ENCODE measurements at places on chromosomes 2 and 18.
A peak's percentile ranks its signal among the peaks of the same experiment; 100 is the strongest.

GRCh38 chr18:39415471-39415870 is 1849.9 kb upstream of the CELF4 start:
- DNase-seq = no peak

- no peak for DNase-seq
Measured at GRCh38 chr2:8593243-8593642, 88.6 kb upstream of the ID2 start.

DNA sequence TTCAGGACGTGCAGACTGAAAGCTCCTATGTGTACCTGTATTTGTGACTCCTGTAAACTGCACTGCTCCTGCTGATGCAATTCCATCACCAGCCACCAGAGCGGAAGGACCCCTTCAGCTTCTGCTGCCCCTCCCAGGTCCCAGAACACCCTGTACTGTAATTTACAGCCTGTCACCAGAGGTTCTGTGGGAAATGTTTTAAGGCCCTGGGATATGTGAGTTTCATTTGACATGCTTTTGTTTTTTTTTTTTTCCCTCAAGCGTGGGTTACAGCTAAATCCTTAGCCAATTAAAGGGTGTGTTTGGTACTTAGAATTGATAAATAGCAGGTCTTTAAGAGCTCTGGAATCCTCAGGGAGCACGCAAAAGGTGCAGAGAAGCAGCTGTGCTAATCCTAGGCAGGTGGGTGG is 79.4 kb downstream of the KCTD1 start:
- no peak for DNase-seq

GRCh38 chr2:65675350-65675749 is 243.0 kb upstream of the SPRED2 start:
- DNase-seq = no peak

DNA sequence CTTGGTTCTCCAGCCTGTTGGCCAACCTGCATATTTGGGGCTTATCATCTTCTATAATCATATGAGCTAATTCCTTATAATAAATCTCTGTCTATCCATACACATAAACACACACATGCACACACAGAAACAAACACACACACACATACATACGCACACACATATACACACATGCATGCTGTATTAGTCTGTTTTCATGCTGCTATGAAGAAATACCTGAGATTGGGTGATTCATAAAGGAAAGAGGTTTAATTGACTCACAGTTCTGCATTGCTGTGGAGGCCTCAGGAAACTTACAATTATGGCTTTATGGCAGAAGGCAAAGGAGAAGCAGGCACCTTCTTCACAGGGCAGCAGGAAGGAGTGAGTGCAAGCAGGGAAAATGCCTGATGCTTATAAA is 707.4 kb upstream of the CDH2 start:
- no peak for DNase-seq

DNA sequence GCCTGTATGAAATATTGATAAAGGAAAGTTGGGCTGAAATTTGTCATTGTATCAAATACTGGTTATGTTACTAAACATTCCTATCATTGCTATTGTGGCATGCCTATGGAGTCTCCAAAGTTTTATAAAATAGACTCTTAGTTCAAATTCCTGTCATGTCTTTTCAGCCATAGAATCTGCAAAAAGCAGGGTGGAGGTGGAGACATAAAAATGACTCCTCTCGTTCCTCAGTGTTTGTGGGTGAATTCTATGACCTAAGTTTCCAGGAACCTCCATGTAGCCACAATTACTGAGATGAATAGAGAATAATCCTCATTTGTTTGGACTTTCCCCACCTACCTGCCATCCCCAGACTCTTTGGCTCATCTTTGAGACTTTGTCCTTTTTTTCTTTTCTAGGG is 326.3 kb upstream of the ETAA1 start:
- no peak for DNase-seq

GRCh38 chr2:42086500-42086953 is 38.7 kb downstream of the PKDCC start:
- DNase-seq = peak; percentile 46

Measured in T1000 (cell line).